ENCODE measurements at places on chromosomes 4 and X.

GRCh38 chr4:88661739-88662138 is 35.9 kb downstream of the NAP1L5 start:
- no peak for DNase-seq

- DNase-seq: no peak
These were observed 57.6 kb upstream of the RAP1GDS1 start for GRCh38 chr4:98203332-98204235.

- no peak for DNase-seq
These were observed 28.4 kb upstream of the NLGN4X start for GRCh38 chrX:6257025-6257424.

- no peak for DNase-seq
These were observed 135.1 kb downstream of the ARHGAP6 start for GRCh38 chrX:11530621-11531020.

DNA sequence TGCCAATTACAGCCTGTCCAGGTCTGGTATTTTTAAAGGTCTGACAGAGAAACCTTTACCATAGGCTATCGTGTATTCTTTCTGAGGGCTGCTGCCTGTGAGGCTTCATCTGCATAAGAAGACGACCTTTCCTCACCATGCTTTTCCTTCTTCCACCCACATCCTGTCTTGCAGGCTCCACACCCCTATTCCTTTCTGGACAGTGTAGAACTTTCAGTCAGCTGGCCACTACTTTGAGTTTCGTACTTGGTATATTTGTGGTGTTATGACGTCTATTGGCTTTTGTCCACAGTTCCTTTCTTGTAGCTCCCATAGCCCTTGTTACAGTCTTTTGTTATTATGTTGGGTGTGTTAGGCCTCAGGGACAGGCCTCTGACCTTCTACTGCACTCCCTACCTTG is 311.4 kb downstream of the RAPGEF2 start:
- no peak for DNase-seq

DNA sequence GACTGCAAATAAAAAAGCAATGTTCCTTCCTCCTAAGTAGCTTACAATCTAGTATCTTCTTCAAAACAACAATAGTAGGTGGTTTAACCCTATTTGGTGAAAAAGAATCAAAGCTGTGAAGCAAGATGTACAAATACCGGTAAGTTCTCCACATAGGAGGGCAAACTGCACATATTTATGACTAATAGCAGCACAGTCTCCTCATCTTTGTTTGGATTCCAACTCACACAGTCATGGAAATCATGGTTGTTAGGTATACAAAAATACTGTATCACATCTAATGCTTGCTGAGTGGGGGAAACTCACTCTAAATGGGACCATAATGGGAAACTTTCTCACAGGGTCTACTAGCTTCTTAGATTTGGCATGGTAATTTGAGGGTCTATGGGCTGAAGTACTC is 597.2 kb downstream of the INPP4B start:
- DNase-seq: no peak

GRCh38 chr4:13108096-13108495 is 376.0 kb downstream of the RAB28 start:
- no peak for DNase-seq

- DNase-seq: no peak
These were observed 4.4 kb upstream of the SRPX start for GRCh38 chrX:38225093-38225492.

DNA sequence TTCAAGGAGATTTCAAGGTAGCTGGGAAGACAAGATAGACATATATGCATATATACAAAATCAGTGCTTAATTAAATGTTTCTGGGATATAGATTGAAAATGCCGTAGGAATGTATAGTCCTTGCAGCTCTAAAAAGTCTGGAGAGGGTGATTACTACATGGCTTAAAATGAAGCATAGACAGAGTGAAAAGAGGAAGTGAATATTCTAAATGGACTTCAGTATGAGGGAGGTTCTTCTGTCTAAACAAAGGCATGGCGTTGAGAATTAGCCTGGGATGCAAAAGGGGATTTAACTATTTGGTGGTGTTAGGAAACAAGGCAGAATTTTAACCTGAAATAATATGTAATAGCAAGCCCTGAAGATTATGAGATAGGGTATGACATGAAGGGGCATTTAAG is 141.5 kb upstream of the FRMPD4 start:
- no peak for DNase-seq

DNA sequence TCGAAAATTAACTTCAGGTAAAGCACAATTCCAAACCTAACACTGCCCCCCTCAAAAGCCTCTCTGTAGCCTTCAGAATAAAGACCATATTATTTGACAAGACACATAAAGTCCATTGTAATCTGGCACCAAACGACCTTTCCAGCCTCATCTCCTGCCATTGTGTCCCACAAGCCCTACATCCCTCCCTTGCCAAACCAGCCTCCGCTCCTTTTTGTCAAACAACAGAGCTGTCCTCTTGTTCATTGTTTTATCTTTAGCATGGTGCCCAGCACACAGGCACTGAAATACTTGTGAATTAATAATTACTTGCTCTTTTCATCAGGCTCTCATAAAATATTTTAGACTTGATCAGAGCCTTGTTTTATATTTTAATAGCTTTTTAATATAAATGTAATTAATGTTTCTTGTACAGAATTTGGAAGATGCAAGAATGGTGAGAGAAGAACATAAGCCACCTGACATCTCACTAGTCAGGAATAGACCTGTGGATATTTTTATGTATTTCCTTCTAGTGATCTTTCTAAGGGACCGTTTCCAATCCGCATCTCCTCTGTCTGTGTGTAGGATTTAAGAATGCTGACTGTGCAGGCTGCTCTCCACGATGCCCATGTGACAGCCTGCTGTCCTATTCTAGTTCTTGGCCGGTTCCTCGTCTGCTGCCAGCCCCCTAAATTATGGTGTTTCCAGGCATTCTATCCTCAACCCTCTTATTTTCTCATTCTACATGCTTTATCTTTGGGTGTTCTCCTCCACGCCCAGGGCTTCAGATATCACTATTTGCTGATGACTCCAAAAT is 3.0 kb upstream of the IRF2 start:
- no peak for DNase-seq

- DNase-seq: no peak
These were observed 64.2 kb upstream of the MAP3K15 start for GRCh38 chrX:19579485-19579884.

GRCh38 chr4:153337686-153338085 is 6.8 kb upstream of the MND1 start:
- DNase-seq: no peak

DNA sequence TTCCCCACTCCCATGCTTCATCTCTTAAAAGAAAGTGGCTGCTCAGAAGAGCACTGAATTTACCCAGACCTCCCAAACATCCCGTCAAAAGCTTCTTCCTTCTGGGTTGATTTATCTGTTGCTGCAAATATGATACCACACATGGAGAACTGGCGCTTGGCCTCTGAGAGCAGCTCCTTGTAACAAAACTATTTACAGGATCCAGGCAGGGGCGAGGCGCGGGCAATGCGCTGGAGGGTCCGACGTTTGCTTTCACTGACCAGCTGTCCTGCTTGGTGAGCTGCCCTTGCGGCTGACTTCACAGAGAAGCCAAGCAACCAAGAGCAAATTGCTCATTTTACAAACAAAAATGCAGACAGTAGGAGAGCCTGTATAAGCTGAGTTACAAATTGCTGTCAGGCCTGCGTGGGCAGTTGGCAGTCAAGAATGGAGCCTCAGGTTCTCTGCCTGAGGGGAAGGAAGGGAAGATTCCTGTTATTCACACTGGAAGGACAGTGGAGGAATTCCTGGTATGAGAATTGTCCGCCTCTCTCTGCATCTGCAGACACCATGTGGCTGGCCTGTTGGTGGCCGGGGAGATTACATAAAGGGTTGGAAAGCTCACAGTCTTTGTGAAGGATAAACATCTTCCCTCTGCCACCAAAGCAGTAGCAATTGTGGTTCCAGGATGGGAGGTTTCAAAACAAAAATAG is 192.2 kb upstream of the LEF1 start:
- no peak for DNase-seq

- no peak for DNase-seq
These were observed 165.1 kb downstream of the GPAT3 start for GRCh38 chr4:83701041-83701440.

DNA sequence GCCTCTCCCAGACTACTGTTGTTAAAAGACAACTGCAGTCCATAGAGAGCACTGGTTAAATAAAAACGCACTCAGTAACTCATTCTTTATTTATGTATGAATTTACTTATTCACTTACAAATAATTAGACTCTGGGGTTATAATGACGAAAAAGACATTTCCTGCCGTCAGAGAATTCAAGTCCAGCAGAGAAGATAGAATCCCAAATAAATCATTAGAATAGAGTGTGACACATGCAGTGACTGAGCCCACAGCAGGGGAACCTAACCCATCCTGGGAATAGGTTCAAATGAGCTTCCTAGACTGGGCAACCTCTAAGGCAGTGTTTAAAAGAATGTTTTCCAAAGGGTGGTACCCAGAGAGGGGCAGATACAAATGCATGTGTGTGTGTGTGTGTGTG is 53.9 kb downstream of the FGFBP1 start:
- DNase-seq: no peak

GRCh38 chrX:18129690-18130089 is 91.0 kb downstream of the BEND2 start:
- DNase-seq: no peak

DNA sequence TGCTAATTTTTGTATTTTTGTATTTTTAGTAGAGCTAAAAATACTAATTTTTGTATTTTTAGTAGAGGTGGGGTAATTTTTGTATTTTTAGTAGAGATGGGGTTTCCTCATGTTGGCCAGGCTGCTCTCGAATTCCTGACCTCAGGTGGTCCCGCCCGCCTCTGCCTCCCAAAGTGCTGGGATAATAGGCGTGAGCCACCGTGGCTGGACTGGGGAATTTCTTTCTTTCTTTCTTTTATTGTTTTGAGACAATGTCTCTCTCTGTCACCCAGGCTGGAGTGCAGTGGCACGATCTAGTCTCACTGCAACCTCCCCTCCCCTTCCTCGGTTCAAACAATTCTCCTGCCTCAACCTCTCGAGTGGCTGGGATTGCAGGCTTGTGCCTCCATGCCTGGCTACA is 83.0 kb downstream of the FAM193A start:
- no peak for DNase-seq

- DNase-seq: no peak
These were observed 8.8 kb downstream of the GPRIN3 start for GRCh38 chr4:89298788-89299152.

Data from T-helper 17 cell (primary cell).